ENCODE measurements at places on chromosomes 13 and 19.

DNA sequence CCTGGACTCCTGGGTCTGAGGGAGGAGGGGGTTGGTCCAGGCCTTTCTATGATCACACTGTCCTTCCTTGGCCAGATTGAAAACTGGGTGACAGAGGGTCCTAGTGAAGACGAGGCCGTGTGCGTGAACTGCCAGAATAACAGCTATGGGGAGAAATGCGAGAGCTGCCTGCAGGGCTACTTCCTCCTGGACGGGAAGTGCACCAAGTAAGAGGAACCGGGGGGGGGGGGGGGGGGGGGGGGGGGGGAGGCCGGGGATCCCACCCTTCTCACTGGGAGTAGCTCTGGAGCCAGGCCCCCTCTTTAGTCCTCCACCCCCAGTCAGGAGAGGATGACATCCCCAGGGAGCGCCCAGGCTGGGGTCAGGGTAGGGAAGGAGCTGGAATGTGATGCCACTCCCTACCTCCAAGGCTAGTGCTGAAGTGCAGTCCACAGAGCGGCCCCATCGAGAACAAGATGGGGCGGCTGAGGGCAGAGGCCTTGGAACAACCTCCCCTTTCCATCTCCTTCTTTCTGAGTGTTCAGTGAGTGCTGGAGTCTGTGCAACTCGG is 19.4 kb downstream of the CNFN start:
- no peak for DNase-seq

- DNase-seq, result no peak
Measured at GRCh38 chr13:27186295-27186694, 14.7 kb upstream of the USP12 start.

GRCh38 chr13:25806264-25806974 is 245.4 kb downstream of the SHISA2 start:
- no peak for DNase-seq

DNA sequence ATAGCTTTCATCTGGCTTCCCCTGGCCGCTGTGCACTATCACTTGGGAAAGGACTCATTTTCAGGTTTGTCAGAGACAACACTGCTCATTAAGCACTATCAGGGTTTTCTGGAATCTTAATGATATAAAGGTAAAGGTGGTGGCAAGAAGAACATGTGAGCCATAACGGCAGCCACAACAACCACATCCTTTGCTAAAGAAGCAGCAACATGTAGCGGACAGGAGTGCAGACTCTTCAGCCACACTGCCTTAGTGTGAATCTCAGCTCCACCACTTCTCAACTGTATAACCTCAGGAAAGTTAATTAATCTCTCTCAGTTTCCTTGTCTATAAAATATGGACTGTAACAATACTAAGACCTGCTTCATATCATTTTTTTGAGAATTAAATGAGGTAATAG is 24.1 kb upstream of the MIR17HG start:
- DNase-seq, result no peak

DNA sequence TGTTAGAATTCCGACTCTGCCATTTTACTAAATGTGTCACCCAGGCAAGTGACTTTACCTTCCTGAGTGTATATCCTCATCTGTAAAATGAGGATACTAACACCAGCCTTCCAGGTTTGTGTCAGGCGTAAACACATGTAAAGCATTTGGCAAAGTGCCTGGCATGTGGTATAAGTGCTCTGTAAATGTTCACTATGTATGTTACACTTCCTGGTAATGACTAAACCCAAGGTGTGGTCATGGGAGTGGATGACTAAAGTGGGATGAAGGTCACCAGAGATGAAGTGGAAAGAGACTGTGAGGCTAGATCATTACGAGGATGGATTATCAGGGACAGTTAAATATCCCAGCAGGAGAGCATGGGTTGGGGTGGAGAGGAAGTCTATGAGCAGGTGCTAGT is 25.6 kb downstream of the DEDD2 start:
- DNase-seq, result no peak

GRCh38 chr19:8004723-8005513 is 523 bp downstream of the ELAVL1 start:
- DNase-seq, result no peak

DNA sequence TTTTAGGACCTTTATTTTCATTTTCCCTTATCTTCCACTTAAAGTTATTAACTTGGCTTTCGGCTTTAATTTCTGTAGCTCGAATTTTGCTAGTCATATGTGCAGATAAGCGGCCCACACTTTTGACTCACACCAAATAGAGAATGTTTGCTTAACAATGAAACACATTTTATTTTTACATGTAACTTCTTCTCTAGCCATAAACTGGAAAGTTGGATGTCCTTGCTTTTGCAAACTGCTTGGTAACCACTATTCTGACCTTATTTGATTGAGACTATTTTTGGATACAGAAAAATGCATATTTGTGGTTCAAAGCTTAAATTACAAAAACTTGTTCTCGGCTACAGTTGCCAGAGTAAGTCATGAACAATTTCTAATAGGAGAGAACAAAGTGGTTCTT is 600.0 kb downstream of the KCTD12 start:
- no peak for DNase-seq

GRCh38 chr19:42554046-42554575 is 25.8 kb upstream of the CEACAM1 start:
- DNase-seq, result no peak

DNA sequence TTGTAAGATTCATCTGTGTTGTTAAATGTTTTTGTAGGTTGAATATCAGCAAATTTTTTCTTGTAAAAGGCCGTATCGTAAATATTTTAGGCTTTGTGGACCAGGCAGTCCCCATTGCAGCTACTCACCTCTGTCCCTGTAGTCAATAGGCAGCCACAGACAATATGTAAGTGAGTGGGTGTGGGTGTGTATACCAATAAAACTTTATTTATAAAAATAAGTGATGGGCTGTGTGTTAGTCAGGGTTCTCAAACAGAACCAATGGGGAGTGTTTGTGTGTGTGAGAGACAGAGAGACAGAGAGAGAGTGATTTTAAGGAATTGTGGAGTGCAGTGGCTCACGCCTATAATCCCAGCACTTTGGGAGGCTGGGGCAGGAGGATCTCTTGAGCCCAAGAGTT is 37.6 kb upstream of the NFIC start:
- no peak for DNase-seq

GRCh38 chr19:42850981-42851717 is 28.4 kb downstream of the PSG1 start:
- DNase-seq, result no peak

- DNase-seq, result peak; percentile 33
Measured at GRCh38 chr19:39411081-39411831, 1.2 kb upstream of the PLEKHG2 start.

GRCh38 chr13:21615427-21615826 is 11.5 kb upstream of the MICU2 start:
- DNase-seq, result no peak

GRCh38 chr13:45737571-45738017 is 35.5 kb downstream of the CBY2 start:
- DNase-seq, result no peak

- DNase-seq, result no peak
Measured at GRCh38 chr19:30649934-30650614, 277.9 kb downstream of the ZNF536 start.

DNA sequence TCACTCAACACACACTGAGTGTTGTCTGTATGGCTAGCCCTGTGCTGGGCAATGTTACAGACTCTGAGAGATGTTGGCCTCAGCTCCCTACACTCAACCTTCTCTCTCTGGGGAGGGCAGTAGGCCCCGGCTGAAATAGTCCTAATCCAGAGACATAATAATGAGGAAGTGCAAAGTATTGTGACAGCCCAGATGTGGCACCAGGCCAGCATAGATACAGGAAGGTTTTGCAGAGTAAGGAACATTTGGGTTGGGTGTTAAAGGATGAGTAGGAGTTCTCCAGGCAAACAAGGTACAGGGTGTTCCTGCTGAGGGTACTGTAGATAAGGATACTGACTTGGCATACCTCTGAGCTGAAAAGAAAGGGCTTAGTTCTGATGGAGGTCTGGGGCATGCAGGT is 2.4 kb downstream of the LIN7B start:
- DNase-seq, result no peak

DNA sequence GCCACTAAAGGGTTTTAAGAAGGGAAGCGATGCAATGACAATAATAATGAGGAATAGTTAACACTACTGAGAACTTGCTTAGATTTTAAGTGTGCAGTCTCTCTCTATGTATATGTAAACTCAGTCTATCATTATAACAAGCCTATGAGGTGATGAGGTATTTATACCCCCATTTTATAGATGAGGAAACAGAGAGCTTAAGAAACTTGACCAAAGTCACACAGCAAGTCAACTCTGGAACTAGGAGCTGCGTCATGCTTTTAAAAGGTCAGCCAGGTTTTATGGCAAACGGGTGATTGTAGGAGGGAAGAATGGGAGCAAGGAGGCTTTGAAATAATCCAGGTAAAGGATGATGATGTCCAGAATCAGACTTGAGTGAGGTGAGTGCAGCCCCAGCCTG is 103.4 kb downstream of the TM9SF2 start:
- no peak for DNase-seq

GRCh38 chr19:35142606-35143230 is 337 bp upstream of the FXYD7 start:
- DNase-seq, result peak; percentile 44

DNA sequence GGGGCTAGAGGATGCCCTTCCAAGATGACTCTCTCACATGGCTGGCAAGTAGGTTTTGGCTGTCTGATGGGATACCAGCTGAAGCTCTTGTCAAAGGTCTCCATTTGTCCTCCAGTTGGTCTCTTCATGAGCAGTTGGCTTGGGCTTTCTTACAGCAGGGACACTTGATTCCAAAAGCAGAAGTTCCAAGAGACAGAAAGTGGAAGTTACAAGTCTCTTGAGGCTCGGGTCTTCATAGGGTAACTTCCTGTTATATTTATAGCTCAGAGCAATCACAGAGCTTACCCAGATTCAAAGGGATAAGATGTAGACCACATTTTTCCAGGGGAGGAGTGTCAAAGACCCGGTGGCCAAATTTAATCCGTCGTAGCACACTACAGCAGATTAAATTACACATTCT is 440.0 kb downstream of the RFC3 start:
- no peak for DNase-seq

- DNase-seq, result no peak
Measured at GRCh38 chr13:48563626-48564025, 30.7 kb upstream of the RCBTB2 start.

DNA sequence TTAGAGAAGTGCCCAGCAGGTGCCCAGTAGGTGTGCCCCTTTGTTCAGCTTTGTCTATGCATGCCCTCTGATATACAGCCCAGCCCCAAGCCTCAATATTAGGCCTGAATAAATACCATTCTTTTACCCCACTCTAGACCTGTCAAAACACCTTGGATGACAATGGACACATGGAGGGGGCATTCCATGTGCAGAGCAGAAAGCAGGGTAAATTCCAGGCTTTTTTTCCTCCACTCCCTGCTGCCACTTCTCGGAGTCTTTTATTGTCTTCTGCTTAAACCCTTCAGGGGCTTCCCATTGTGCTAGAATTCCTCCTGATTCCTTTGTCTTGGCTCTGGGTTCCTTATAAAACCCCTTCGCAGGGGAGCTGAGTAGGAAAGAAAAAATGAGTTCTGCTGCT is 5.8 kb upstream of the FRY start:
- no peak for DNase-seq

GRCh38 chr13:68439817-68440216 is 1209.7 kb upstream of the PCDH9 start:
- DNase-seq, result no peak

DNA sequence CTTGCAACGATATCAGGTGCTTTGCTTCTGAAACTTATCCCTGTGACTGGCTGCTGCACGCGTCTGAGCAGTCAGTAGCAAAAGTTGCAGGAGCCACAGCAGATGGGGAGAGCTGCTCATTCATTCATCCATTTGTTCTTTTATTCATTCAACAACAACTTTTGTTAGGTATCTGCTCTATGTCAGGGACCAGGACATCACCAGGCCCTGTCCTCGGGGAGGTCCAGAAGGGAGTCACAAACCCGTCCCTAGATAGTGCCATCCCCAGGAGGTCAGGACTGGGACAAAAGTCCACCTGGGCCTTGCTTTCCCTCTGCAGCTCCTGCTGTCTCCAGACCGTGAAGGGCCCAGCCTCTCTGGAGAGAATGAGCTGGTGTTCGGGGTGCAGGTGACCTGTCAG is 2.6 kb downstream of the ARHGAP33 start:
- no peak for DNase-seq

DNA sequence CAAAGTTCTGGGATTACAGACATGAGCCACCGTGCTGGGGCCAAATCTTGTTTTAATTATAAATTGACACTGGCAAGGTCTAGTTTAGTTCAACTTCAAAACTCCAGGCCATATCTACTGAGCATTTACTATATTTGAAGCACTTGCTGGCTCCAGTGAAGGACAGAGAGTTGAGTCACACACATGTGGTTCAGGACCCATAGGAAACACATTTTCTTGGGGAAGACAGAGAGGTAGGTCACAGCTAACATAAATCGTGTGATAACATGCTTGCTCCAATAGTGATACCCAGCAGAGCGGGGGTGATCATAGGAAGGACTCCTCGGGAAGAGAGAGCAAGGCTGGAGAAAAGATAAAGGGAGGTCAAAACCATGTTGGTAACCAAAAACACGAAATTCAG is 170.6 kb upstream of the TSC22D1 start:
- DNase-seq, result no peak

- no peak for DNase-seq
Measured at GRCh38 chr19:28523619-28524018, 689.3 kb downstream of the UQCRFS1 start.

- DNase-seq, result no peak
Measured at GRCh38 chr13:40401911-40402776, 264.3 kb downstream of the FOXO1 start.

DNA sequence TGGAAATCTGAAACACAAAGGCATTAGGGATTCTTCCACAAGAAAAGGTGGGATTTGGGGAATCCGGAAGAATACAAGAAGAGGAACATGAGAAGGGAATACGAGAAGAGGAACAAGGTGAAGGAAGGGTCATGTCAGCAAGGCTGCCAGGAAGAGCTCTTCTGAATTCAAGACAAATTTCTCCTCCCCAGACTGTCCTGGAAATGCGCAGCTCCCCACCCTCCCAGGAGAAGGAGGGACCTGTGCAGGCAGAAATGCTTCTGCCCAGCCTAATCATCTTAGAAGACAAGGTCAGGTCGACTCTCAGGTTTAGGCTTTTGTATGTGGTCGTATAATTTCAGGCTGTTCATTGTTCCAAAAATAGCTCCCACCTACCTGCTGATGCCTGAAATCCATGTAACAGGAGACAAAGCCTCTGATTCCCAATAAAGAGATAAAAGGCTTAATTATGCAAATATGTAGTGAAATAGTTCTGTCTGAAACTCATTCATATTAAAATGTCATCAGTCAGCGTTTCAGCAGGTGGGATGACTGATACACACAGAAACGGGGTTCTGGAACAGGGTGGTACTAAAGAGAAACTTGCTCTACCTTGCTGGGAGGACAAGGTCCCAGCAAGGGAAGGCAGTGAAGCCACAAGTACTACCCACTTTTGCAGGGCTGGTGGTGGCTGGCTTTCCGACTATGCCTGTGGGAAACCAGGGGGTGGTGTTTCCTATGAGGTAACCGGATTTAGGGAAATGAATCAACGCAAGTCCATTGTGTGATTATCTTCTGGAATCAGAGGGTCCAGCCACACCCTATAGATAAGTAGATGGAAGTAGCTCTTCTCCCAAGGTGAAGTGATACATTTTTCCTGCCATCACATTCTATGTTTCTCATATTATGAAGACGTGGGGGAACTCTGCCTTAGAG is 76.1 kb downstream of the KL start:
- DNase-seq, result no peak

- no peak for DNase-seq
Measured at GRCh38 chr19:48656840-48657474, 11.0 kb upstream of the CA11 start.
